Activated naive CD4-positive, alpha-beta T cell (primary cell): ENCODE measurements at places on chromosomes 6 and 20.

GRCh38 chr6:72941751-72942150 is 283.5 kb downstream of the KHDC1L start:
- DNase-seq = no peak

GRCh38 chr6:142420802-142421201 is 119.0 kb downstream of the ADGRG6 start:
- no peak for DNase-seq

DNA sequence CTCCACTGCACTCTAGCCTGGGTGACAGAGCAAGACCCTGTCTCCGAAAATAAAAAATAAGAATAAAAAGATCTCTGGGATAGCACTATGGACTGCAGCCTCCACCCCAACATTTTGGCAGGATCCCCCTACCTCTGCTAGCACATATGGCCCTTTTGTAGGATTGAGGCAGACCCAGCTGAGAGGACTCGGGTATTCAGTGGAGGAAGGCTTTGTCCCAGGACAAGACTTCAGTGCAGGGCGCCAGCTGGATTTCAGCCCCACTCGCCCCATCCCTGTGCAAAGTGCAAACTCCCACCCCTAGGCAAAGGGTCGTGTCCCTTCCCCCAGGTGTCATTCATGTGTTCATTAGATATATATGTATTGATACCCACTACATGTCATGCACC is 84.6 kb upstream of the SLC22A16 start:
- no peak for DNase-seq

DNA sequence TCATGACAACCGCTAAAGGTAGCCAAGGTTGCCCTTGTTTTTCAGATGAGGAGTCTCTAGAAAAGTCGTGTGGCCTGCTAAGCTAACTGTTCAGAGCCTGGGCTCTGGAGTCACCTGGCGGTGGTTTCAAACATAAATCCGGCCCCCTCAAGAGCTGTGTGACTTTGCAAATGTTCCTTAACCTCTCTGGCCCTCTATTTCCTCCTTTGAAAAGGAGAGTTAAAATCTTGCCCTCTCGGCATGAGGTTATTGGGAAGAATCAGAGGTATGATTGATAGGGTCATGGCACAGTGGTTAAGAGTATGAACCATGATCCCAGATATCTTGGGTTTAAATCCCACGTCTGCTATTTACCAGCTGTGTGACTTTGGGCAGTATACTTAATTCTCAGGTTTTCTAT is 5.6 kb upstream of the LBP start:
- no peak for DNase-seq

- DNase-seq = no peak
Observed at GRCh38 chr20:19601126-19601810, 156.8 kb upstream of the RIN2 start.

GRCh38 chr20:33490934-33491656 is 1.2 kb downstream of the CBFA2T2 start:
- DNase-seq = no peak

DNA sequence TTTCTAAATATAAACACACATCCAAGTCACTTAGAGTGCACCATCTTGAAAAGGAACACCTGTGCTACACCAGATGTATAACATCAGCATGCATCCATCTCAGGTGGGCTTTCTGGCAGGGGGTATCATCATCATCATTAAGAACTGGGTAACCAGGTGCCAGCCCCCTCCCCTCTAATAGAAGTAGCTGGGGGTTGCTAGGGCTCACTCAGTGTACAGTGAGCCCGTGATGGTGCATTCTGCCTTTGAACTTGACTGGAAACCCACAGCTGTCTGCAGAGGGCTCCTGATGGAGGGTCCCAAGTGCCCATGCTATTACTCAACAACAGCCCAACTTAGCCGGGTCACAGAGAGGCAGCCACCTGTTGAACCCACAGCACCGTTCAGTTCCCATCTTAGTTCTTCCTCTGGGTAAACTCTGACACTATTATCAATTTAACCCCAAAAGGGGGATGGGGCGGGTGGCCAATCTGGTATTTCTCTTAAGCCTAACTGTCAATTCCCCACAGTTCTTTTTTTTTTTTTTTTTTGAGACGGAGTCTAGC is 32.7 kb upstream of the CCND3 start:
- no peak for DNase-seq

DNA sequence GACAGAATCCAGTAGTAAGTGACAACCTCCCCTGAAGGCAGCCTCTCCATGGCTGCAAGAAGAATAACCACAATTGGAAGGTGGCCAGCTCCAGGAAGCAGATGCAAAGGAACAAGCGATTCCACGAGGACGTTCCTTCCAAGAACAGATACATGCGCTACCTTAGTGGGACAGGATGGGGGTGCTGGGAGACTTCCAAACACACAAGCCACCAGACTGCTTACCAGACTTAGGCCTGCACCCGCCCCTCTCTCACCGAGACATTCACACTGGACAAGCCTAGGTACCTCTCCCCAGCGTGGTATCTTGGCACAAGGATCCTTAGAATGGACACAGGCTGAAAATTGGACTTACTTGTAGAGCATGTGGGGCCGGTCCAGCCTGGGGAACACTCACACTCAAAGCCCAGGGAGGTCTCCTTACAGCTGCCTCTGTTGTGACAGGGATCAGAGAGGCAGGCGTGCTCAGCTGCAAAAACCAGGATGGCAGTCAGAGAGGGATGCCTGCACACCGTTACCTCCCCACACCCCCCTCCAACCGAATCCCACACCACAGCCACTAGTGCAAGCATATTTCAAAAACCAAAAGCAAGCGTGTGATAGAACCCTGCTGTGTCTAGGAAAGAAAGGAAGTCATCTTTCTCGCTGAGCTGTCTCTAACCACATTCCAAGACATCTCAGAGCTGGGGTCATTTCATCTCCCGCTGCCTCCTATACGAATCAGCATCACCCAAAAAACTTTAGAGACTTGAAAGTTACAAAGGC is 22.4 kb downstream of the JAG1 start:
- no peak for DNase-seq

DNA sequence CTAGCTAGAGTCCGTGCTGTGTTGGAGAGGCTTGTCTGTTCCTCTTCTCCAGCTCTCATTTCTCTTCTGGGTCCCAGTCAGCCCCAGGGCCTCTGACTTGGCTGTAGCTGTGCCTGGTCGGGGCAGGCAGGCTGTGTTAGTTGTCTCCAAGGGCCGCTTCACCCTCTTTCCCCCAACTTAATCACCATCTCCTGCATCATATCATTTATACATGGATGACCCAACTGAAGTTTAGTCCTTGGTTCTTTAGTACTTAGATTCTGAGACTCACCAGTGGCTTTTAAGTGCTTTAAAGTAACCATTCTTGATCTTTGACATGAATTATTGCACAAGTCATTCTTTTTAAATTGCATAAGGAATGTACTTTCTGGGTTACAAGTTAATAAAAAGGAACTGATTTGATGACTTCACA is 127.3 kb downstream of the RTN4IP1 start:
- DNase-seq = no peak

DNA sequence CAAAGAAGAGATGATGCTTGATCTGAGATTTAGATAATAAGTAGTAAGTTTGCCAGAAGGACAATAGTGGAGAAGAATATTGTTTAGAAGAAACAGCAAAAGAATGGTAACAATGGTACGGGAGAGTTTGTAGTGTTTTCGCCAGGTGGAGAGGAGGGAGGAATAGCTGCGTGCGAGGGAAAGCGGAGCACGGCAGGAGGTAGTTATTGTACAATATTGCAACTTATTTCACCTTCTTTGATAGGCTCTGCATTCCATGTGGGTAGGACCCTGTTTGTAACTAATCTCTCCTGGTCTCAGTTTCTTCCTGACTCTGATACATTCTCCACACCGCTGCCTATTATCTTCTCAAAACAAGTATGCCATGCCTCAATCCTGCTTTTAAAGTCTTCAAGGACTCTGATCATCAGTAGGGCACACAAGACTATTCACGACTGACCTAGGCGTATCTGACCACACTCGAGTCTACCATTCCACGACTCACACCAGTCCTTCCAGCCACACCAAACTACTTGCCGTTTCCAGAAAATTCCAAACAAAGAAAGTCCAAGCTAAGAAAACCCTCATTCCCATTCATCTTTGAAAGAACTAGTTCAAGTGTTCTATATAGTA is 1.1 kb downstream of the PPIL4 start:
- DNase-seq = no peak

DNA sequence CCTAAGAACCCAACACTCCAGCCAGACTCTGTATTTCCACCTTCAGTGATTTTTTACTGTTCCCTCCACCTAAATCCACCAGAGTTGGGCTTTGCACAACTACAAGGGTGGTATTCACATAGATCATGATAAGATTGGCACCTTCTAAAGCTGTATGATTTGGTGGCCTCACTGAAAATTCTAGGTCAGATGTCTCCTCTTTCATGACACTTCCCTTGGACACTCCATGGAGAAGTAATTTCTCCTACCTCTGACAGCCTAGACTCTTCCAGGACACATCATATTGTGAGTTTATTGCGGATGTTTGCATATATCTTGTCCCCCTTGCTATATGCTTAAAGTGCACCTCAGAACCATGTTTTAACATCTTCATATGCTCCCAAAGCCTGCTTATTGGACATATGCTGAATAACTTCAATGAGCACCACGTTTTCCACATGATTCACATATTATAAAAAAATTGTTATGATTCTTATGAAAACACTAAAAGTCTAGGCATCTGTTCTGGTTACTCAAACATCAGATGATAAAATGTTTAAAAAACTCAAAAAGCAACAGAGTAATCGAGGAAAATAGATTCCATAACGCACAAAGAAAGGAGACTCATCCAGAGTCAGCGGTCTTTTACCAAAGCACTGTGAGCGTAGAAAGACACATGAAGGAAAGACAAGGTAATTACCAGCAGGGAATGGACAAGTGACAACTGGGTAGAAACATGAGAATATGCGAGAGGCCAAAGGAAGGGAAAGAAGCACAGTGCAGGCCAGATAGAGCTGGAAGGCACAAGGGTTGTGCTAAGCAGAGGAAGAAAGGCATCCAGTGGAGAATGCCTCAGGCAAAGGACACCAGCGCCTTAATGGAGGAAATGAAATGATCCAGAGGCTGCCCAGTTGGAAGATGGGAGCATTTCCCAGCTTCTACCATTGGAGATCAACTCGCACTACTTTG is 46.5 kb downstream of the KIF16B start:
- DNase-seq = no peak

- DNase-seq = no peak
Observed at GRCh38 chr6:9504191-9504590, 910.7 kb downstream of the TFAP2A start.

DNA sequence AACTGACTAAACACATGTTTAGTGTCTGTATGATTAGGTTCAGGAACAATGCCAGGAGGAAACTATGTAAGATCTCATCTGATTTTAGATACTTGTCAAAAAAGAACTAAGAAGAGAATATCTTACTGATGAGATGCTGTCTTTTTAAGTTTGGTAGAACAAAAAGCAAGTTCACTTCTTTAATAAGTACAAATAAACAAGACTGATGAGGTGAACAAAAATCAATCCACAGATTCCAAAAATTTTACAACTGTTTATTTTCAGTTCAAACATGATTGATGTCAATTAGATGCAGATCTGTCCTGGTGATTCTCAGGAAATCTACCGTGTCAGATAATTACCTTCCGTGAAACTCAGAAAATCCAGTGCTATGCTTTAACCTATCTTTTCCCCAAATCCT is 24.9 kb downstream of the EPHA7 start:
- DNase-seq = no peak

- DNase-seq = no peak
Observed at GRCh38 chr6:155301867-155302266, 12.4 kb downstream of the TFB1M start.

- DNase-seq = no peak
Observed at GRCh38 chr6:151441390-151442166, 10.3 kb downstream of the RMND1 start.

DNA sequence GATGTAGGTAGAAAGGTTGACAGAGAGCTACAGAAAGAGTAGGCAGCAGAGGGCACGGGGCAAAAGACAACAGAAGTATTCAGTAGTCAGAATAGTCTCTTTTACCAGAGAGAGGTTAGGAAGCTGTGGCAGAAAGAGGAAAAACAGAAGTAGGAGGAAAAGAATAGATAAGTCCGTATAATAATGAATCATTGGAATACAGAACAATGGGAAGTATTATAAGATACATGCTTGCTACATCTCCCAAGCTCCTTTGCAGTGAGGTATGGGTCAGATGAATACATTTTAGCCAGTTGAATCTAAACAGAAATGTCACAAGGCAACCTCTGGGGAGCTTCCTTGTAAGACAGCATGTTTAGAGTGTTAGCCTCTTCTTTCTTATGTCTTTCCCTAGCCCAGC is 570.5 kb upstream of the CITED2 start:
- DNase-seq = no peak

DNA sequence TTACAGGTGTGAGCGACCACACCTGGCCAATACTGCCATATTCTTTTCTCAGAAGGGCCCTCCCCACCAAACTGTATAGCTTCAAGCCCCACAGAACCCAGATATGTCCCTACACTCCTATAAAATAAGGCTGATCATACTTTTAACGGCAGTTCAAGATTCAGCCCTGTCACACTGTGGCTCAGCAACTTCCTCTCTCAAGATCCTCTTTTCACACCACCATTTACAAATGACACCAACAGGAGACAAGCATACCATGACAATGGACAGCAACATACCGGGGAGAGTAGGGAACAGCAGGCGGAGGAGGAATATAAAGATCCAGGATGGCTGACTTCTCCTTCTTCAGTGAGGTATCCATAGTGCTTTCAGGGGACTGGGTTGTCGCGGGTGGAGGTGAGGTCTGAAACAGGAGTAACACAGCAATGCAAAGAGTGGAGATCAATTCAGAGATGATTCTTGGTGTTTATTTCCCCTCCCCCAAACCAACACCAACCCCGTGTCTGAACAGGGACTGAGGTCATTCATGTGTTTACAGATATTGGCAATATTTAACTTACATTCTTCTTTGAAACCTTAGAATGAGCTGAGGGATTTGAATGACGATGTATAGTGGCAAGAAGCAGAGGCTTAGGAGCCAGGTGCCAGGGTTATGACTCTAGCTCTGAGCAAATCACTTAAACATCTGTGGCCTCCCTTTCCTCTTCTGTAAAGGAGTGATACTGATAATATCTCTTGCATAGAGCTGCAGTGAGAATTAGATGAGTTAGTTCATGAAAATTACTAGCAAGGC is 57.6 kb upstream of the IPCEF1 start:
- no peak for DNase-seq

- no peak for DNase-seq
Observed at GRCh38 chr6:157144859-157145568, 178.3 kb downstream of the TMEM242 start.

DNA sequence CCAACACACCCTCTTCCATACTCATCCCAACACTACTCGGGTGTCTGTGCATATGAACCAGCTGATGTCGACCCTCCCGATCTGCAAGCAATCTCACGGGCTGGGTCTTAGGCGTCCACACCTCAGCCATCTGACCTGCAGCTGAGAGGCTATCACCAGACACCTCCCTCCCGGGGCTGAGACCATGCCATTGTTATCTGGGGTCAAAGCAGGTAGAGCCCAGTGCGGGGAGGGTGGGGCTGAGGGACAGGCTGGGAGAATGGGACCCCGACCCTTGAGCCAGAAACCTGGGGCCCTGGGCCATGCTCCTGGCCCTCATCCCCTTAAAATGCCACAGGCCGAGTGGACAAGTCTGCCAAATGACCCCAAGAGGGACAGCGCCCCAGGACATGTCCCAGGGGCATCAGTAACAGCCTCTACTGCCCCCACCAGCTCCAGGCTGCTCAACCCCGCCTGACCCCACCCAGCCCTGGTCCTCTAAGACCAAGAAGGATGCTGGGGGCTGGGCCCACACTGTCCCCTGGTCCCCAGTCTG is 146.7 kb upstream of the CST7 start:
- DNase-seq = no peak
